AG09309 (cell line): ENCODE measurements at places on chromosomes 7 and 10.

DNA sequence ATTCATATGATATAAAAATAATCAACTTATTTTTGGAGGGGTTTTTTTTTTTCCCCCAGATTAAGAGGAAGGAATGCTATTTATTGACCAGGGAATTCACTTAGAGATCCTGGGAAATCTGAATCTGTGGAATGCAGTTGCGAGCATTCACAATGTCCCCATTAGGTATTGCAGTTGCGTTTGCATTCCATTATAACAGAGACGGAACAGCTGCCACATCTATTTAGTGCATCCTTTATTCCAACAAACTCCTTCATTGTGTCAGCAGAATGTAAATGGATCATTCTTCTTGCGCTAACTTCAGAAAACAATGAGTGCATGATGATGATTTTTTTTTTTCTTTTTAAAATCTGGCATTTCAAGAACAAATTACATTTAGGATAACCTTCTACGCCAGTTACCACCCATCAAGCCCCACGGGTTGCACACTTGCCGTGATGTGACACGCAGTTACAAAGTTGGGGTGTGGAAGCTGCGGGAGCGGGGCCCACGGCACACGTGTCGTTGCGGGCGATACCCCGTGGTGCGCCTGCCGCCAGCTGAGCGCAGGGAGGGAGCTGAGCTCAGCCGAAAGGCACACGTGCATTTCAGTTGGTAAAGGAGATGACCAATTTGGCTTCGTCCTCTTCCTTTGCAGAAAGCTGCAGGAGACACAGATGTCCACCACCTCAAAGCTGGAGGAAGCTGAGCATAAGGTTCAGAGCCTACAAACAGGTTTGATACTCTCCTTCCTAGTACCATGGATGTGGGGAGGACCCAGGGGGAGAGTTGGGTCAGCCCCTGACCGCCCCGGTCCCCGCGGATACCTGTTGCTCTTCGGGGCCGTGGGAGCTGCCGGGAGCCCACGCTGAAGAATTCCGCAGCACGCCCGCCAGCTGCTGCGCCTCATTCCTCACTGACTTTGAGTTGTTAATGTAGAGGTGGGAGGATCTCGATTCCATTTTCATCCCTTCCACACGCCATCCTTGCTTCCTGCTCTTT is 175.3 kb upstream of the SH2B2 start:
- DNase-seq: no peak

DNA sequence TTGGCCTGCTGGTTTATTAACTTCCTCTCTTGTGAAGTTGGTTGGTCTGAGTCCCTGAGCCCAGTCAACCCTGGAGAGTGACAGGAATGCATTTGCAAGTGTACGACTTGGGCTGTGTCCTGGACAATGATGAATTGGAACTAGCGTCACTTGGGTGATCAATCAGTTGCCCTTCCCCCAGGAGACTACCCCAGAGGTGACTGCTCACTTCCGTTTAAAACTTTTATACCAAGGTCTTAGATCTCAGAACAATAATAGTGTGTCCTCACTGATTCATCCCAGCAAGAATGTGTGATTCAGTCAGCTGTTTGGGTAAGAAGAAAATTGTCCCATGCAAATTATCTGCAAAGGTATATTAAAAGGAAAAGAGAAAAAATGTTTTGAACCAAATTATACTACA is 102.9 kb upstream of the ARMC3 start:
- no peak for DNase-seq

DNA sequence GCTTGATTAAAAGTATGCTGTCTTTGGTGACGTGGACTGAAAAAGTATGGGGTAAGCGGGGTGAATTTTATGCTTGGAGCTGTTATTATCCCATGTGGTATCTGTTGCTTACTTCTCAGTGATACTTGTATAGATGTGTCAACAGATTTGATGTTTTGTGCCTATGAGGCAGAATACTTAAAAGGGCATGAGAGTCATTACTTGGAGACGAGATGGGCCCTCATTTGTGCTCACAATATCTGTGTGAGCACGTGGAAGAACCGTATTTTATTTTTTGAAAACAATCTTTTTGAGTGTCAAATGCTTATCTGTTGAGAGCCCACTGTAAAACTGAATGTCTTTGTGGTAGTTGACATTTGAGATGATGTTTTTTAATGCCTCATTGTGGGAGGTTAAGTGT is 281.9 kb downstream of the EXOC4 start:
- DNase-seq: no peak

GRCh38 chr10:34403512-34403911 is 411.6 kb downstream of the PARD3 start:
- DNase-seq: no peak

DNA sequence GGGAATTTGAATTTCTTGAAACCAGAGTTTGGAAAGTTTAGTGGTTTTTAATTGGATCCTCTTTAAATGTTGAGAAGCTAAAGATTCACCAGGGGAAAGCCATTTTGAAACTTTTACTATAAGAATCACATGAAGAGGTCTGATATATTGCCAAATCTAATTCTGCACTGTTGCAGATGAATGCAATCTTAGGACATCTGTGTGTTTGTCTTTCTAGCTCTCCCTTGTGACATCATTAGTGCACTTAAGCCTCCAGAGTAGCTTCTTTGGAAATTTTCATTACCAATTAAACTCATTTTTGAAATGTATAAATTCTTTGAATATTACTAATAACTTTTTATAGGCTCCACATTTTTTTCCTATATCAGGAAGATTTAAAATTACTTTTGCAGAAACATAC is 160.2 kb downstream of the BICC1 start:
- DNase-seq: no peak

DNA sequence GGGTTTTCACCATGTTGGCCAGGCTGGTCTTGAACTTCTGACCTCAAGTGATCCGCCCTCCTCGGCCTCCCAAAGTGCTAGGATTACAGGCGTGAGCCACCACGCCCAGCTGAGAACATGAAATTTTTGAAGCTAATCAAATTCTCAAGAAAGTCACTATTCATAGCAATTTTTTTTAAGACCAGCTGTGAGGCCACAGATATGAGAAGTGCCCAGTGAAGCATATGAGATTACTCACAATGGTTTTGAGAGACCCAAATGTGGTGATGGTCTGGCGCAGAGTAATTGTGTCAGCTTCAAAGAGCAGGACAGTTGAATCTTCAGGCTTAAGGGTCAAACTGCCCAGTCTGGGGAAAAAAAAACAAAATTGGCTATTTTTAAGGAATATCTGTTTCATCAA is 16.2 kb downstream of the NCOA4 start:
- DNase-seq: no peak

GRCh38 chr10:70432561-70433263 is 8.8 kb downstream of the NODAL start:
- no peak for DNase-seq

GRCh38 chr7:119688831-119689230 is 584.1 kb upstream of the KCND2 start:
- no peak for DNase-seq

- no peak for DNase-seq
Observed at GRCh38 chr7:63080831-63081230, 917.8 kb upstream of the ZNF722 start.

- no peak for DNase-seq
Observed at GRCh38 chr10:28774051-28774995, 97.0 kb downstream of the BAMBI start.

GRCh38 chr7:4119848-4120247 is 562.2 kb upstream of the FOXK1 start:
- DNase-seq: no peak
